ENCODE measurements at places on chromosomes 2 and 18. TPM values are rescaled to one million over a fixed set of nuclear protein-coding genes. Genes with fewer than 3 reads are reported as not detected.

Gene AMER3
- total RNA-seq, result not detected

Gene COL4A3
- total RNA-seq, result not detected

Gene ATF2
- total RNA-seq, result 40.0 TPM

Gene METAP1D
- 4.4 TPM for total RNA-seq

Gene ANKRD62
- total RNA-seq, result under 0.01 TPM

Gene LIMS2
- 0.21 TPM for total RNA-seq

Gene CCT4
- total RNA-seq, result 146 TPM

Gene LYPD1
- 0.14 TPM for total RNA-seq

Gene RSAD2
- 1.1 TPM for total RNA-seq

Gene GALNT14
- 22.5 TPM for total RNA-seq

Gene FBXO15
- total RNA-seq, result 0.78 TPM

Gene PARD6G
- total RNA-seq, result 34.5 TPM

Gene C2orf15
- total RNA-seq, result 2.1 TPM

Gene CASP8
- total RNA-seq, result 25.6 TPM

Gene PLA2R1
- 2.7 TPM for total RNA-seq

Gene CAPN14
- total RNA-seq, result 1.4 TPM

Gene ZNF385B
- total RNA-seq, result not detected

Gene INO80D
- total RNA-seq, result 11.3 TPM

Gene OTOS
- not detected for total RNA-seq

Gene TUBA3E
- not detected for total RNA-seq

Gene ZNF892
- 12.9 TPM for total RNA-seq

Gene ABCG8
- total RNA-seq, result not detected

Gene FAM210A
- 98.0 TPM for total RNA-seq

Gene D2HGDH
- 9.9 TPM for total RNA-seq

Gene MEP1B
- total RNA-seq, result under 0.01 TPM

Gene REG1B
- not detected for total RNA-seq

Gene PPP1CB
- total RNA-seq, result 383 TPM

Gene MARCHF4
- total RNA-seq, result under 0.01 TPM

Gene ANKRD29
- total RNA-seq, result 23.4 TPM

Gene TCF23
- not detected for total RNA-seq

Gene BOLL
- total RNA-seq, result not detected

Gene SLC23A3
- 0.68 TPM for total RNA-seq

Gene DSC3
- total RNA-seq, result 394 TPM

Gene UCN
- 1.0 TPM for total RNA-seq

Gene APCDD1
- not detected for total RNA-seq

Gene SCTR
- not detected for total RNA-seq

Gene CCDC178
- 0.34 TPM for total RNA-seq

Gene QPCT
- total RNA-seq, result 16.1 TPM

Gene MYL12B
- total RNA-seq, result 494 TPM

Gene TUBB6
- 328 TPM for total RNA-seq

Gene SCN3A
- not detected for total RNA-seq

Gene GPR35
- 0.85 TPM for total RNA-seq

Gene ADD2
- not detected for total RNA-seq

Gene LRP1B
- under 0.01 TPM for total RNA-seq

Gene CXCR1
- total RNA-seq, result not detected

Gene C1QL2
- not detected for total RNA-seq

Gene PFN4
- total RNA-seq, result 0.43 TPM

Gene DNER
- 1.0 TPM for total RNA-seq

Gene KIF5C
- under 0.01 TPM for total RNA-seq

Gene GCKR
- total RNA-seq, result under 0.01 TPM

Gene PDE11A
- not detected for total RNA-seq

Gene CDH19
- total RNA-seq, result under 0.01 TPM

Gene CTAGE1
- total RNA-seq, result not detected

Gene DUSP2
- 13.0 TPM for total RNA-seq

Gene AOX1
- 7.5 TPM for total RNA-seq
